ENCODE measurements at places on chromosomes 3 and 15. TPM values are rescaled to one million over a fixed set of nuclear protein-coding genes. Genes with fewer than 3 reads are reported as not detected.

Gene FANCD2OS
- polyA plus RNA-seq: not detected

Gene CACNA1D
- polyA plus RNA-seq: 0.07 TPM

Gene ALDH1A2
- polyA plus RNA-seq: 0.68 TPM

Gene AP3B2
- polyA plus RNA-seq: 0.22 TPM

Gene NR2E3
- polyA plus RNA-seq: 0.16 TPM

Gene SLC7A14
- polyA plus RNA-seq: 2.3 TPM

Gene CIDEC
- polyA plus RNA-seq: not detected

Gene GOLGA8A
- 6.4 TPM for polyA plus RNA-seq

Gene FANCI
- polyA plus RNA-seq: 9.2 TPM

Gene TNFAIP8L3
- polyA plus RNA-seq: 0.30 TPM

Gene PLXND1
- polyA plus RNA-seq: 47.7 TPM

Gene PRR20G
- polyA plus RNA-seq: not detected

DNA sequence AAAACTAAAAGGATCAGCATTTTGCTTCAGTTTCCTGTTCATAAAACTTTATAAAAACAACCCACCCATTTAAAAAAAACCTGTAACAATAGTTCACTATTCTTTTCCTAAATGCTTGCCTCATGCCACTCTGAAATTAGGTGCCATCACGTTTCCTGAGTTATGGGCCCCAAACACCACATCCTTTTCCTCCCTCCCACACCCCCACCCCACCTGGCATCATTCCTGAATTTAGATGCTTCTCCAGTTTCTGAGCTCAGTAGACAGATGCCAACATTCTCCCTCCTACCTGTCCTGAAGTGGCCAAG, 11.9 kb upstream of the ARHGEF3 start:
- no peak for DNase-seq

DNA sequence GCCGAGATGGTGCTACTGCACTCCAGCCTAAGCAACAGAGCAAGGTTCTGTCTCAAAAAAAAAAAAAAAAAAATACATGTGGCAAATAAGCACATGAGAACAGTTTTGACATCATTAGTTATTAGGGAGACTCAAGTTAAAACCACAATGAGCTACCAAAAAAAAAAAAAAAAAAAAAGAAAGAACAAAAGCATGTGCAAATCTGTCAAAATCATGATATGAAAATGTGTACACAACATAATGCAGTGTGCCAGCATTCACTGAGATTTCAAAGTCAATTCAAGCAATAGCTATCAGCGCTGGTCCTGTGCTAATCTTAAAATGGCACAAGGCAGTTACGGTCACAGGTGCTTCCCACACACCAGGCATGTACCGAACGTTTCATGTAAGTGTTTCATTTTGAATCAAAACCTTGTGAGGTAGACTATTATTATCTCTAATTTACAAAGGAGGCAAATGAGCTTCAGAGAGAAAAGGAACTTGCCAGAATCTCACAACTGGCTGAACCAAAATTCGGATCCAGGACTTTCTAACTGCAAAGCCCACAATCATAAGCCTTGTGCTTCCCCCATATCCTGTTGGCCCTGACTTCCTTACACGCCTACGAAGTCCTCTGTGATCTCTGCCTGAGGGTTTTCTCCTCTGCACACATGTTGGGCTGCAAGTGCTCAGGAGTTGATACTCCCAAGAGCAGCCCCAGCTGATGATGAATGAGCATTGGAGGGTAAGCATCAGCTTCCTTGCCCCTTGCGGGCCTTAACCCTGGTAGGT, 200.1 kb upstream of the PROK2 start:
- no peak for DNase-seq

DNA sequence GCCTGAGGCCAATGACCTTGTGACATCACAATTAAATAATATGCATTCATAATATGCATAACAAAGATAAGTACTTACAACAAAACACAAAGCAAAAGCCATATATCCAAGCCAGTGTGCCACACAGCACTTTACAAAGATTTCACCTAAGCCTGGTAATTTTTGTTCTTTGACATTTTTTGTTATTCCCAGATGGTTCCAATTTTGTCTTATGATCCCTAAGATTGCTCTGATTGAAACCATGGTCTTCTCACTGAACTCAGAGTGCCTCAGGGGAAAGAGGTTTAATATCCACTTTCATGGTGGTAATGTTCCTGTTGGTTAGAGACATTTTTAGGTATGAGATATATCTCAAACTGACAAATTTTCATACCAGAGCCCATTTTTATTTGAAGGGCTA, 29.1 kb downstream of the RETNLB start:
- no peak for DNase-seq

DNA sequence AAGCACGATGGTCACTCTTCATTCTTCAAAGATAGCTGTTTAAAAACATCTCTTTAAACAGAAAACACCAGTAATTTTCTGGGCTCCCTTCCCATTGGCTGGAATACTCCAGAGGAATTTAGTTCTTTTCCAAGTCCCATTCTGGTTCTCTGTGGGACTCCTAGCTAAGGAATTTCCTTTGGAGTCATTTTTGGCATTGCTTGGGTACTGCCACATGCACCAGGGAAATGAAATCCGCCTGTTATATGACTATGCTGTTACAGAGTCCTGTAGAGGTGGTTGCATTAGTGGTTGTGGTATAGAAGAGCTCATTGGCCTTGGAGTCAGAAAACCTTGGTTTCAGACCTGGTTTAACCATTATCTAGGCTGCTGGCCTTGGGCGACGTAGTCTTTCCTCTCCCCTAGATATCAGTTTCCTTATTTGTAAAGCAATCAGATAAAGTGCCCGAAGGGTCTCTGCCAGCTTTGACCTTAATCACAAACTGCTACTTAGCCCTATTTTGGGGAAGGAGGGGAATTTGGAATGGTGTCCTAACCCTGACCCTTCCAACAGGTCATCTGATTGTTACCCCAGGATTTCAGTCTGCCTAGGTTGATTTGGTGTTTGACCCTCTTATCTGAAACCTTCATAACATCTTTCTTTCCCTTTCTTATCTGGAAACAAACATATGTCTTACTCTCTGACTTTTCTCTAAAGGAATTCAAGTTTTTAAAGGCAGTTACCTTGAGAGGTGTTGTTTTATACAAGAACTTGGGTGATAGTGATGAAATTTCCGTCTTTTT, 13.4 kb downstream of the RTP1 start:
- DNase-seq: no peak

DNA sequence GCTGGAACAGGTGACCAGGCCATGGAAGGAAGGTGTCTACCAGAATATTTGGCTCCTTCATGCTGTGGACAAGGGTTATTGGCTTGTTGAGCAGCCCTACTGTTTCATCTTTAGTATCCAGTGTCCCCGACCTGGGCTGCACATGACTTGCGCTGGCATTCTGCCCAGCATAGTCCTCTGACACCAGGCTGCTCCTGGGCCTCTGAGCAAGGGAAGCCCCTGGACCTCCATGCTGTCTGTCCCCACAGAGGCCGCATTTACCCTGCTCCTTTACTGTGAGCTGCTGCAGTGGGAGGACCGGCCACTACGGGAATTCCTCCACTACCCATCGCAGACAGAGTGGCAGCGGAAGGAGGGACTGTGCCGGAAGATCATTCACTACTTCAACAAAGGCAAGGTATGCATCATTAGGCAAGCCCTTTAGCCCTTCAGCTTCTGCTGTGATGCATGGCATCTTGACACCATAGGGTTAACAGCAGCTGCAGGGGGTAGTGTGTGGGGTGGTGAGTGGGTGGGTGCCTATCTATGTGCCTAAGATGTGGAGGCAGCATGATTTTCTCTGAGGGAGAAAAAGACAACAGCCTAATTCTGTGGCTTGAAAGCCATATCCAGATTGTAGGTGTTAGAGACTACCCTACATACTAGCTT, 44.0 kb upstream of the MANF start:
- no peak for DNase-seq

- DNase-seq: no peak
Measured at GRCh38 chr15:51771773-51772172, 20.4 kb downstream of the TMOD2 start.

DNA sequence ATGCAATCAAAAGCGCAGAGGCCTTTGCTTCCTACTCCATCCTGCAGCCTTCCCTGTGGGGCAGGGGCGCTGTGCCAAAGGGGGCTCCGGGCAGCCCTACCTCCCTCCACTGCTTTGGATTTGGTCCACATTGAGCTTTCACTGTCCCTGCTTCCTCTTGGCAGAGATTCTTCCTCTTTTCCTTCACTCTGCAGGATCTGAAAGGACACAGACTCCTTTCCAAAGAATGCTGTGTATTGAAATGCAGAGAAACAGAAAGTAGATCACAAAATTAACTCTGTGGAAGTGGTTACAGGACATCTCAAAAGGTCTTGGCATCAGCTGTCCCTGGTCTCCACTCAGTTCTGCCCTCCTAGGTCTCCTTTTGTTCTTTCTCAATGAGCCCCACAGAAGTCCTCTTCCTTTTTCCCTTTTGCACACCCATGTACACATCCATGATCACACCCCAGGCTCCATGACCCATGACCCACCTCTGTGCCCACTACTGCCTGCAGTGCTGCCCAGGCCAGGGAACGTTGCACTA, 64.1 kb downstream of the CCR1 start:
- DNase-seq: no peak

DNA sequence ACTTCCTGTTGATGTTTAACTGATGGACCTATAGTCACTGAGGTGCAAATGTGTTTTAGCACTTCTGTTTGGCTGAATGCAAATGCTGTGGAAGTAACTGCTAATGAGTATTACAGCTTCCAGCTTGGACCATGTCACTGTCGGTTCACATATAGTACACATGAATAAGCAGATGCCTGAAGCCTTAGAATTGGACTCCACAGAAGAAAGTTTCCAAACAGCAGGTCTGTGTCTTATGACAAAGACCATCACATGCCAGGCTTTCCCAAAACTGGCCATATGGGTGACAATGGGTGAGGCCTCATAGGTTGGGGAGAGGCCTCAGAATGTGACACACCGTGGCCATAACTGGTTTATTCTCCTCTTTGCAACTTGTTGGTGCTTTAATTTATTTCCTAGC, 241.8 kb downstream of the WNT5A start:
- DNase-seq: no peak

DNA sequence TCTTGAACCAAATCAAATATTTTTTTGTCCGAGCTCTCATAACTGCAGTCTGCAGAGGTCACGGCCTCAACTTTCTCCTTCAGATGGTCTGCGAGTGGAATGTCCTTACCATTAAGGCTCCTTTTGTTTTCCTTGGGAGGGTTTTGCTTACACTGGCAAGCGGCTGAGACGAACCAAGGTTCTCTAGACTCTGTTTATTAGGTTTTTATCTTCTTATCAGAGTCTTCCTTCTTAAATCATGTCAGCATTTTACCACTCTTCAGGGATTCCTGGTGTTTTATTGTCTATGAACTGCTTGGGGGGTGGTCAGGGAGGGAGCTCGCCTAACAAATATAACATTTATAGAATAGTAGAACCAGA, 773.7 kb upstream of the NR2F2 start:
- no peak for DNase-seq

- DNase-seq: no peak
Measured at GRCh38 chr3:109057616-109058015, 60.3 kb downstream of the MORC1 start.

DNA sequence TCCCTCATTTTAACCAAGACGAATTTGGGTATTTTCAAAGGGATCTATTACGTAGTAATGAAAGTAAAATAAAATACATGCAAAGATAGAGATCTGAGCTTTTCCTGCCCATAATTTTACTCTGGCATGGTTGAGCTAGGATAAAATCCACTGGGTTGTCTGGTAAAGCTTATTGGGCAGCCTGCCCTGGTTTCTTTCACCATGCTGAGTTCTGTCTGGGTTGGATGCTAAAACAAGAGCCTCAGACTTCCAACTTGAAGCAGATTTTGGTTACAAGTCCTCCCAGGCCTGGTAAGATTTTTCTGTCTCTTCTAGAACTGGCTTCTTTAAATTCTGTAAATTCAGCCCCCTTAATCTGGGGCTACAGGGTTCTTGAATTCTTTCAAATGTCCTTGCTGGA, 86.8 kb downstream of the SAMMSON start:
- DNase-seq: no peak

- no peak for DNase-seq
Measured at GRCh38 chr3:104825116-104825515, 541.6 kb upstream of the ALCAM start.

DNA sequence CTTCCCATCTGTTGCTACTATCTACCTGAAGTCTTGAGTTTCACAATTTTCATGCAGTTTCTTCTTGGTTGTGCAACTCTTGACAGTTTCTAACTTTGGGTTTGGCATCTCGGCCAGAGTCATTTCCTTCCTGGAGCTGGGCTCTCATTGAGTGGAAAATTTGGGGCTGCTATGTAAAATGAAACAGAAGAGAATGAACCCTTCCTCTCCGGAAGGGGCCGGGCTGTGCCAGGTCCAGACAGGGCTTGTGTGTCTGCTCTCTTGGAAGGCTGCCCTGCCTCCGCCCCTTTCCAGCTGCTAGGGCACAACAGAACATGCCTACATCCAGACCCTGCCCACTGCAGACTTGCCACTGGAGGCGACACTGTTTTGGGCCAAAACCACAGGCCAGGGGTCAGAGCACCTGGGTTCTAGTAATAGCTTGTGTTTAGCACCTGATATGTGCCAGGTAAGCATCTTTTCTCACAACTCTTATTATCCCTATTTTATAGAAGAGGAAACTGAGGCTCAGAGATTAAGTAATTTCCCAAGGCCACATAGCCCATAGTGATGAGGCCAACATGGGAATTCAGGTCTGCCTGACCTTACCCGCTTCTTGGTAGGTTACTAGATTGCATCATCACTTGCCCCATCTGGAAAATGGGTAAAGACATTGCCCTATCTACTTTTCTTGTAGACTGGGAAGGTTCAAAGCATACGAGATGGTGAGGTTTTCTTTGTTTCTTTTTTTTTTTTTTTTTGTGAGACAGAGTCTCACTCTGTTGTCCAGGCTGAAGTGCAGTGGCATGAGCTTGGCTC, 25.0 kb downstream of the IRAK2 start:
- DNase-seq: no peak

DNA sequence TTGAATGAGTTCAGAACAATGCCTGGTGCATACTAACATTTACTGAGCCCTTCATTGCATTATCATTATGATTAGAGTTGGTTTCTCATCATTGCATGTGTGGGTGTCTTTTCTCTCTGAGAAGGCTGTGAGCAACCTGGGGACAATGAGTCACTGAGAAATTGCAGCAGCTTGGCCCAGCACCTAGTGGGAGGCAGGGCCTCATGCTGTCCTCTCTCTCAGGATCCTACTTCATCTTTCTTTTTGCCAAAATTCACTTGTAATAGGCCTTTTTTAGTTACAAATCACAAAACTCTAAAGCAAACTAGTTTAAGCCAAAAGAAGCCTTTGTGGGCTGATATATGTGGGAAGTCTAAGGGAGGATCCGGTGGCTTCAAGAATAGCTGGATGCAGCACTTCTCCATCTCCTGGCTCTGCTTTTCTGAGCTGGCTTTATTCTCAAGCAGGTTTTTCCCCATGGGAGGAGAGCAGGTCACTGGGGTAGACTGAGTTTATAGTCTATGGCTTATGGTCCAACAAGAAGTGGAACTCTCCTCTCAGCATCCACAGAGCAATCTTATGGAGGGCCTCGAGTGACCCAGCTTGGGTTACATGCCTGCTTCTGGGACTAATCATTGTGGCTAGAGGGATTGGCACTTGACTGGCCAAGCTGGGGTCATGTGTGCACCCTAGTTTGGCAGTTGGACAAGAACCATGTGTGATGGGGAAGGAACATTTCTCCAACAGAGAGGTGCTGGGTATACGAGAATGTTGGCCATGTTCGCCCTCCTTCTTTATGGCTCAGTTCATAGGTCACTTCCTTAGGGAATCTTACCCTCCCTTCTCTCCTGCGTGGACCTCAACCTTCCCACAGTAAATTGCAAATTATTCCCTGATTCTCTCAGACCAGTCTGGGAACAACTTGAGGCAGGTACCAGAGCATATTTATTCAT, 8.7 kb upstream of the CAMK1 start:
- DNase-seq: no peak

GRCh38 chr15:39269352-39269751, 311.5 kb upstream of the THBS1 start:
- DNase-seq: no peak
